ENCODE measurements at places on chromosomes 11 and 22. TPM values are rescaled to one million over a fixed set of nuclear protein-coding genes. Genes with fewer than 3 reads are reported as not detected.

Gene ACCS
- total RNA-seq: 9.1 TPM

Gene FAM111B
- total RNA-seq: 11.0 TPM

Gene CD3G
- total RNA-seq: not detected

Gene IFITM10
- total RNA-seq: 0.39 TPM

Gene SUSD2
- 0.26 TPM for total RNA-seq

Gene PATE4
- not detected for total RNA-seq

Gene GAS2
- 0.63 TPM for total RNA-seq

Gene TBX1
- 62.8 TPM for total RNA-seq

Gene SLCO2B1
- total RNA-seq: 8.2 TPM

Gene CRYBB2
- not detected for total RNA-seq

Gene AIFM3
- total RNA-seq: under 0.01 TPM

Gene NELL1
- not detected for total RNA-seq

GRCh38 chr11:68440224-68440623 lies 20.3 kb upstream of the PPP6R3 start:
- no peak for DNase-seq

GRCh38 chr22:47393191-47393590 lies 630.7 kb downstream of the TBC1D22A start:
- no peak for DNase-seq

- no peak for DNase-seq
Measured at GRCh38 chr11:103091064-103091800, 728 bp downstream of the DCUN1D5 start.

DNA sequence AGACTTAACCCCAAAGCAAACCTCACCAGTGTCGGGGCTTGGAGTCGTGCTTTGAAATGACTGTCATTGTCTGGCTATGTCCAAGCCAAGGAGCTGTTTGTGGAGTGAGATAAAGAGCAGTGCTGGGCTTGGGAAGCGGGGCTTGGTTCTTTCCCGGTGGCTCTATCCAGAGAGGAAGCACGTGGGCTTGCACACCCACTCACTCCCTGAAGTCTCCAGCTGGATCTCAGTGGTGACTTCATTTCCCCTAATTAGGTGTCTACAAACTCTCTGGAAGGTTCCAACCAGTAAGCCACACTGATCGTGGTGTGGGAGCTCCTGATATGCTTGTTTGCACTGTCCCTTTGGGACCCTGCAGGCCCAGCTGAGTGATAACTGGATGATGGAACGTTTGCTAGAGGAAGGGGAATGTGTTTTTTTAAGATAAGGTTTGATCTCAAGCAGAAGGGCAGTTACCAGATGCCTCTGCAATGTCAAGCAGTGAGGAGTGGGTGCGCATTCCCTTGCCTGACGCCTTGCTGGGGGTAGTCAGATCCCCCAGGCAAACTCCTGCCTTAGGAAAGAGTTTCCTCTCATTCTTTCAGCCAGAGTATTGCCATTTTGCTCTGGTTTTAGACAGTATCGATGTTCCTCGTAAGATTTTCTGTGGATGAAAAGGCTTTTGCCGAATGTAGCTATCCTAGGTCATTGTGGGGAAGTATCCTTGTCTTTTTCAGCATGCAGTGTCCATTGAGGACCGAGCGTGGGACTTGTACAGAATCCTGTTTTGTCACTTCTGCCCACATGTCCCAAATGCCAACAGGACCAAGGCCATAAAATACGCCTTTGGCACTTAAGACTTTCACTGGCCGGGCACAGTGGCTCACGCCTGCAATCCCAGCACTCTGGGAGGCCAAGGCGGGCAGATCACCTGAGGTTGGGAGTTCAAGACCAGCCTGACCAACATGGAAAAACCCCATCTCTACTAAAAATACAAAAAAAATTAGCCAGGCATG lies 90.9 kb downstream of the MICAL2 start:
- DNase-seq: peak; percentile 100

DNA sequence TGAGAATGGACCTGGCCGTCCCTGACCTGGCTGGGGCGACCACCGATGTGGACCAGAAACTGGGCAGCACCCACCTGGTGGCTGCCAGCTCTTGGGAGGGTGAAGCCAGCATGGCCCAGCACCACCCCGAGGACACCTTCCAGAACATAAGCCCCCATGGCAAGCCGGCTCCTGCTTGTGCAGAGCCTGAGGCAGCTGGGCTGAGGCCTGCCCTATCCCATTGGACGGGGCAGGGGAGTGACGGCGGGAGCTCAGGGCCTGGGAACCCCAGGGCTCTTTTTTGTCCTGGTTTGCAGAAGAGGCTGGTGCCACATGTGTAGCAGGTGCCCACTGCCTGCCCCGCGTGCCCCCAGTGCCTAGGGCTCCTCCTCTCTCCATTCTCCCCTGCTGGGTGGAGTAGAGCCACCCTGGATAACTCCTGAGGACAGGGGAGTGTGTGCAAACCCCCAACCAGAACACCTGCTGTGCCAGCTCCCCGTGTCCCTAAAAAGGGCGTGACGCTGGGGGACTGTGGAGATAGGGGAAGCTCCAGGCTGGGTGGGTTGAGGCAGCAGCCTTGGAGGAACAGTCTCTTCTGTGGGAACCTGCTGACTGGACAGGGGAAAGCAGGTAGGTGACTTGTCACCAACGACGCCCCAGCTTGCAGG lies 11.9 kb downstream of the DUSP8 start:
- DNase-seq: no peak

- DNase-seq: no peak
Measured at GRCh38 chr11:93396316-93396715, 65.8 kb downstream of the DEUP1 start.

- no peak for DNase-seq
Measured at GRCh38 chr11:127042445-127042844, 41.9 kb upstream of the KIRREL3 start.

GRCh38 chr22:46860562-46860961 lies 98.1 kb downstream of the TBC1D22A start:
- DNase-seq: no peak

GRCh38 chr11:107590460-107591377 lies at the start of gene ELMOD1:
ELMOD1 (plus strand) TSS chr11:107591147; CDS start chr11:107618190, 27,043 bp downstream.
- DNase-seq: peak; percentile 56

GRCh38 chr11:65392186-65392829 lies 5.9 kb downstream of the FRMD8 start:
- DNase-seq: no peak

GRCh38 chr11:42526426-42526825 lies 785.4 kb upstream of the API5 start:
- no peak for DNase-seq

- DNase-seq: peak; percentile 92
Measured at GRCh38 chr11:66855574-66856495, 1.0 kb upstream of the LRFN4 start.

DNA sequence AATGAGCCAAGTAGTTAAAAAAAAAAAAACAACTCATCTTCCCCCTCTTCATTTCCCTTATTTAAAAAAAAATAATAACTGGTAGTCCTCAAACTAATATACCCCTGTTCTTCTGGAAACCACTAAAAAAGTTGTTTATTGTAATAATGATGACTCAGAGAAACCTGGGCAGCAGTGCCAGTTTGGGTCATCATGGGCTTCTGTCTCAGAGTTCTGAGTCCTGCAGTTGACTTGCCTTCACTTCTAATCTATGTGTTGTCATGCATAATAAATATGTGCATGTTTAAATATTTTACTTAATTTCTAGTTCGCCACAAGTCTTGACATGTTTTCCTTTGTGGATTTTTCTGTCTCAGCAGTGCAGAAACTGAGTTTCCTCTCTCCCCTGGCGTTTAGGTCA lies 46.8 kb downstream of the PPP2R1B start:
- no peak for DNase-seq

DNA sequence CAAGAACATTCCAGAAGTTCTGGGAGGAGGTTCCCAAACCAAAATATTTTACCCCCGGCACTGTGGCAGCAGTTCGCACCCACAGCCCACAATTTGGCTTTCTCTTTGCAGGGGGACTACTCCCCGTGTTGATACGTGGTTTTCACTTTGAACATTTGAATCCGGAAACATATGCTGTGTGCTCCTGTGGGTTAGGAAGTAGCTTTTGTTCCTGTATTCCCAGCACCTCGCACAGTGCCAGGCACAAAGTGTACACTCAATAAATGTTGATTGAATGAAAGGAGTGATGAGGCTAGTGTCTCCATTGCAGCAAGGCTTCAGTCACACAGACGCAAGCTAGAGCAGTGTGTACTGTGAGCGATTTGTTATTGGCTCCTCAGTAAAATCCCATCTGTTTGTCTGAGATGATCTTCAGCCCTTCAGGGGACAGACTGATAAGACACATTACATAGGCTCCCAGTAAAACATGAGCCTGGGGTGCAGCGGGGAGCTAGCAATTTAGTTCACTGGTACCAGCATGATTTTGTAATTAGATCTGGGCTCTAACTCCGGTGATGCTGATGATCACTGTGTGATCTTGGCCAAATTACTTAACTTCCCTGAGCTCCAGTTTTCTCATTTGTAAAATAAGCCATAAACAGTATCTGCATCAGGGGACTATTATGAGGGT lies 2.2 kb downstream of the LAYN start:
- peak; percentile 50 for DNase-seq

DNA sequence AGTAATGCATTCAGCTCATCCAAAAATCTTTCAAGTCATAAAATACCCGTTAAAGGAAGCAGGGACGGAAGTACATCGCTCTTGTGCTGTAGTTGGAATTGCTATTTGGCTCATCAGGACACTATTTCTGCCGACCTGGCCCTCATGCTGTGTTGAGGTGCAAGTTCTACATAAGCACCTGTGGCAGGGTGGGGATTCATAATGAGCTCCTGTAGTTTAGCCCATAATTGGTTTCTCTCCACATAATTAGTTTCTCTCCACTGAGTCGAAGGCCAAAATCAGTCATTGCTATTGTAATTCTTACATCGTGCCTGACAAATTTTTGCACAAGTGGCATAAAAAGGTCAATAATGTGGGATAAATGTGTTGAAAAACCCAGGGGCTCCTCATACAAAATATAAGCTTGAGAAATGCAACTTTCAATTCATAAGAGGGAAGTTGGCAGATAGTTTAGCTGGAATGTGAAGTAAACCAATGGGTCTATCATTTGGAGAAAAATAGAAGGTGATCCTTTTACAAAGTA lies 14.9 kb upstream of the ISX start:
- DNase-seq: no peak

- DNase-seq: peak; percentile 2
Measured at GRCh38 chr22:41028841-41029240, 63.6 kb upstream of the EP300 start.

DNA sequence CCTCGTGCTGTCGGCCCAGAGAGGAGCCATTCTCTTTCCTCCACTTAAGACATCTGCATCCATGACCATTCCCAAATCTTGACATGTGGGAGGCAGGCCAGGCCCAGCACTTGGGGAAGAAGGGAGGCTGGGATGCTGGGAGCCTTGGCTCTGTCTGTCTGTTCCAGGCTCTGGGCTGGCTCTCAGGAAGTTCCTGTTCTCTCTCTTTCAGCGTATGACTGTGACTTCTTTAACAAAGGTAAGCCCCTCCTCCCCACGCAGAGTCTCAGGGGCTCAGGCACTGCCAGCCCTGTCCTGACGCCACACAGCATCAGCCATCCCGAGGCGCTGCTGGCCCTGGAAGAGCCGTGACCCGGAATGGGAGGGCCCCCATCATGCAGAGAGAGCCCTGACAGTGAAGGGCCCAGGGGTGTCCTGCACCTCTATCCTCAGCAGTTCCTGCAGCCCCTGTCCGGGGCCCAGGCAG lies 52.4 kb downstream of the OTOG start:
- no peak for DNase-seq

GRCh38 chr11:96134602-96135001 lies 208.4 kb downstream of the MAML2 start:
- DNase-seq: peak; percentile 75

DNA sequence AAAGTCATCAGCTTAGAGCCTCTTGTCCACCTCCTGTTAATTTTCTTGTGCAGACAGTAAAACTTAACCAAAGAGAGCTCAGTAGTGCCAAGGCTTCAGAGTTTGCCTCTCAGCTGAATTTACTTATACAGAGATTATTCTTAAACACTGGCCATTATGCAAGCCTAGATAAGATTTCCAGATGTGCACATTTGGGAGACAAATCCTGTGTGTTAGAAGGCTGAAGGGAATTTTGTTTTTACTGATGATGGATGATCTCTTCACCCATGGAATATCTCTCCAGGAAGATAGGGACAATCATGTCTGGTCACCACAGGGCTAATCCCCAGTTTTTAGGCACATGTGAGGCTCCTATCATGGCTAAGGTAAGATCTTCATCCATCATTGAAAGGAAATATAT lies 157.6 kb upstream of the FAT3 start:
- DNase-seq: no peak

GRCh38 chr11:1336836-1337646 lies 27.6 kb upstream of the TOLLIP start:
- DNase-seq: peak; percentile 10

DNA sequence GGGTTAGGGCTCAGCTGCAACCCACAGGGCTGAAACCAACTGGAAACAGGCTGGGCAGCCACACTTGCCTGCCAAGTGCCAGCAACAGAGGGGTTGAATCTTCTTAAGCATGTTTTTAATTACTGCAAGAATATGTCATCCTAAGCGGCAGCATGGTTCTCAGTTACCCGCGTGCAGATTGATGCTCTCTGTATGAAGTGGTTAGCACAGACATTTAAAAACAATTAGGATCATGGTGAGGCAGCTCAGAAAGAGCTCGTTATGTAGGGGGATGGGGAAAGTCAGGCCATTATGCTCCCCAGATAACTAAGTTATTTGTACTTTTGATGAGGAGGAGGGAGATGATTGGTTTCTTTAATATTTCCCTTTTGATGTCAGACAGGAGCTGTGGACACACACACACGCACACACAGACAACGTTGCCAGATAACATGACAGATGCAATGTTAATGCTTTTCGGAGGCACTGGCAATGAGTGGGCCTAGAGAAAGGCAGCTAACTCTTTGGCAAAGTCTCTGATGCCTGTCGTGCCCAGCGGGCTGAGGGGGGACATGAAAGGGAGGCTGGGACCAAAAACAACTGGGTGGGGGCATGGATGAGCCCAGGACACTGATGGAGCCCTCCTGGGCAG lies 389.7 kb downstream of the NXPE2 start:
- no peak for DNase-seq

- DNase-seq: no peak
Measured at GRCh38 chr22:49803134-49803533, 24.5 kb downstream of the BRD1 start.

- no peak for DNase-seq
Measured at GRCh38 chr11:131231317-131231940, 139.0 kb upstream of the NTM start.

DNA sequence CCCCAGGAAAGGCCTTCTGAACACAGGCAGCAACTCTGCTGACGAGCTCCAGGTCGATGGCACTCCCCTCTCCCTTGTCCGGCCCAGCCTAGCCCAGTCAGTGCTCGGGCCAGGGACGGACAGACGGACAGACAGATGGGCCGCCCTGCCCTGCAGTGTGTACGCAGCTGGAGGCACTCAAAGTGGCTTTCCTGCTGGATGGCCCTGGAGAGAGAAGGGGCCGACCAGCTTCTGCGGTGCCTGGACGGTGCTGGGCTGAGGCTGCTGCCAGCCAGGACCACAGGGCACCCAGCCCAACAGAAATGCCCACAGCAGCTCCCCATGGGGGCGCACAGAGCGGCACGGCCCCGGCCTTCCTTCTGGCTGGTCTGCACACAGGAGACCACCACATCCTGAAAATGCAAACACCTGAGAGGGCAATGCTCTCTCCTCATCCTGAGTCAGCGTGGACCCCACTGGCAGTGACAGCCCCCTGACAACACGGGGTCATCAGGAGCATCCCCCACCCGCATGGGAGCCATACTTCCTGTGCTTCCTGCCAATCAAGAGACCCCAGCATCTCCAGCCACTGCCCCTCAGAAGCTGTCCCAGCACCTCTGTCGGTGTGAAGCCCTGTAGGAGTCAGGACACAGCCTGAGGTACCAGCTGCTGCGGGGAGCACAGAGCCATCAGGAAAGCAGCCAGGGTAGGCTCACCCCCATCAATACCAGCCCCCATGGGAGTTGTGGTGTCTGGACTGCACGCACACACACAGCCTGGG lies 692 bp upstream of the MOB2 start:
- no peak for DNase-seq

Data from dermis microvascular lymphatic vessel endothelial cell (primary cell).